ENCODE measurements at places on chromosomes 12 and 14.

GRCh38 chr12:97167598-97167997 is 260.5 kb downstream of the NEDD1 start:
- DNase-seq, result peak; percentile 15

- no peak for DNase-seq
Measured at GRCh38 chr12:24705216-24705615, 243.7 kb downstream of the BCAT1 start.

DNA sequence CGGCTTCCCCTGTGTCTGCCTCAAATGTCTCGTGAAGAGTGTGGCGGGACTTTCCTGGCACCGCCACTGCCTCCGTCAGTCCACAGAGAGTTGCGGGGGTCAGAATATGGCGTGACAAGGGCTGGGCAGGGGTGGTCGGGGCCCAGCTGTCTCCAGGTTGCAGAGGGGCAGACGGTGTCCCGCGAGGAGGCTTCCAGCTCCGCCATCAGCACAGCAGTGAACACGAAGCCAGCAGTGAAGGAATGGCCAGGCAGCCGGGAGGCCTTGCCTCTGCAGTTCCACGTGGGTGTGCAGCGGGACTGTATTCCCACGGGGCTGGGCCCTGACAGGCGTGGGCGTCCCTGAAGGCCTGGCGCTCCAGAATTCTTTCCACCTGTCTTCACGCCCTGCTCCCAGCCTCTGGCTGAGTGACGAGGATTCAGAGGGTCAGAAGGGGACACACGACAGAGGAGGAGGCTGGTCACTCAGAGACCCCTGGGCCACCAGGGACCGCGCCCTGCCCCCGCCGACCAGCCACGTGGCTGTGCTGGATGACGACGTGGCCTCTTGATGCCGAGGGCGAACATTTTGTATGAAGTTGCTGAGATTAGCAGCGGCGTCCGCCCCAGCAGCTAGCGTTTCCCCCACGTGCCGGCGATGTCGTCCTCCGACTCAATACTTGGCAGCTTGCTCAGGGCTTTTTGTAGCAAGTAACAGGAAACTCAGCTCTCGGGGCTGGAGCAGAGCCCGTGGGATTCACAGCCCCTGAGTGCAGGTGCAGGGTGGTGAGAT is 25.0 kb upstream of the GALNT9 start:
- DNase-seq, result no peak

- DNase-seq, result no peak
Measured at GRCh38 chr14:76292561-76292960, 83.4 kb upstream of the ESRRB start.

GRCh38 chr14:73457041-73457923 is 1.1 kb downstream of the NUMB start:
- DNase-seq, result peak; percentile 54

GRCh38 chr14:44497148-44497547 is 9.9 kb downstream of the FSCB start:
- no peak for DNase-seq

DNA sequence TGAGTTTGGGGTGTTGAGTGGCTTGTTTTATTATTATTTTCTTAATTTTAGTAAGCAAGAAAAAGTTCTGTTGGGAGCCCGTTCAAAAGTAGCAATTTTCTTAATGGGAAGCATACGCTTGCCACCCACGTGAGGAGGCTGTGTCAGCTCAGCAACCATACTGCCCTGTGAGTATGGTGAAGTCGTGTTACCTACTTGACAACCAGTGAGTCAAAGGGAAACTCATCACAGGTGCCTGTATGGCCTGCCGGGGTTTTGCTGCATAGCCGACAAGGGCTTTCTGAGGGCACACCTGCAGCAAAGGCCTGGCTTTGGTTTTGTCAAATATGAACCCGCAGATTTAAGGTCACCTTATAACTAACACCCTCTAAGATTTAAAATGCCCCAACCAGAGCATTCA is 31.1 kb downstream of the PITPNM2 start:
- DNase-seq, result no peak
